Caki2 (cell line): ENCODE measurements at places on chromosomes 5 and 9.

GRCh38 chr5:144088206-144089064 is 82.0 kb downstream of the YIPF5 start:
- no peak for DNase-seq

DNA sequence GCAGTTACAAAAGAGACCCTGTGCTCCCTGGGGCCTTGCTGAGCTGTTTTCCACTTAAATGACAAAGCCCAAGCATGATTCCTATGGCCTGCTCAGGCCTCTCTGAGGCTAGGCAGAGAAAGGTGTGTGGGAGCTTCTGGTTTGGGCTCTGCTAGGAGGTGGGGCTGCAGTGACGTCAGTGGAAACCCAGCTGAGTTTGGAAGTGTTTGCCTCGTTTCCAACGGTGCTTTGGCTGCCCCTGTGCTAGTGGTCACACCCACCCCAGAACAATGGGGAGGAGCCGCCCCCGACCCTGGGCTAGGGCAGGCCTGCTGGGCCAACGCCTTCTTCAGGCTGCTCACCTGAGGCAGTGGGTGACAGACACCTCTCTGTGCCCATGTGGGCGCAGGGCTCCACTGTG is 10.4 kb downstream of the ANGPTL2 start:
- no peak for DNase-seq

- DNase-seq = no peak
Observed at GRCh38 chr9:80899208-80899607, 790.1 kb downstream of the TLE1 start.

DNA sequence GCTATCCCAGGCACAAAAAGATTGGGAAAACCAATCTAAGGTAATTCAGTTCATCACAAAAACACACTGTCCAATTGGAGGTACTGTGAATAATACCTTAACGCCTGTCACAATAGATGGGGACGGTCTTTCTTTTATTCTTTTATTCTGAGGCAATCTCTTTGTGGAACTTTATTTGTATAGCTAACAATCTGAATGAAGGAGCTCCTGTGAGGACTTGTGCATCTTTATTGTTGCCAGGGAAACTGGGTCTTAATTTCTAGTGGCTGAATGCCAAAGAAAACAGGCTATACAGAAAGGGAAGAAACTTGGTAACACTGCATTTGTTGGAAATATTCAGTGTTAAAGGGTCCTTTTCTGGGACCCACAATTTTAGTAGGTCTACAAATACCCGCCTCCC is 546.9 kb upstream of the C9orf72 start:
- DNase-seq = no peak

GRCh38 chr5:30891660-30892059 is 301.8 kb upstream of the CDH6 start:
- DNase-seq = no peak

GRCh38 chr9:82560457-82560904 is 502.5 kb downstream of the RASEF start:
- DNase-seq = no peak

GRCh38 chr5:157933005-157933404 is 74.1 kb upstream of the CLINT1 start:
- no peak for DNase-seq

- DNase-seq = no peak
Observed at GRCh38 chr5:168984135-168984675, 316.7 kb downstream of the SLIT3 start.

DNA sequence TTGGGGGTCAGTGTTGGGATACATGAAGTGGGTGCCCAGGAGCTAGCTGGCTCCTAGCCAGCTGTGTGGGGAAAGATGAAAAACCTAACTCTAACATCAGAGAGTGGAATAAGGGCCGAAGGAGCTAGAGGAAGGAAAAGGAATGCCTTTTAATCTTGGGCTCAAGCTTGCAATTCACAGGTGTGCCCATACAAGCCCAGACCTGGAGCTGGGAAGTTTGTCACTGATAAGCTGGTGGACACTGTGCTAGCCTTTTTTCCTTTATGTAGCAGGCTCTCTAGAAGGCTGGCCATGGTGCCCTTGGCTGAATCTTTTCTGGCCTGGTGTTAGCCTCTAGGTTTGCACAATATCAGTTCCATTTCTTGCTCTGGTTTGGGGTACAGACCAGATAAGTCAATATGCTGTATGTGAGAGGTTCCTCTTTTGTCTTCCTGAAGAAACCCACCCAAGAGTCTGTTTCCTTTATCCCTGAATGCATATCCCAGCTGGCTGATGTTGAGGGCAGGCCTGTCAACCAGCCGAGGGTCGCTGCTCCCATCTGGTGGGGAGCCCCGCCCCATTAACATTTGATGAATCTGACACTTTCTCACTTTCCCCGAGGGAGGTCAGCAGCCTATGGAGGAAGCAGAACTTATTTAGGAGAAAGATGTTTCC is 92.4 kb upstream of the CXCL14 start:
- DNase-seq = no peak

DNA sequence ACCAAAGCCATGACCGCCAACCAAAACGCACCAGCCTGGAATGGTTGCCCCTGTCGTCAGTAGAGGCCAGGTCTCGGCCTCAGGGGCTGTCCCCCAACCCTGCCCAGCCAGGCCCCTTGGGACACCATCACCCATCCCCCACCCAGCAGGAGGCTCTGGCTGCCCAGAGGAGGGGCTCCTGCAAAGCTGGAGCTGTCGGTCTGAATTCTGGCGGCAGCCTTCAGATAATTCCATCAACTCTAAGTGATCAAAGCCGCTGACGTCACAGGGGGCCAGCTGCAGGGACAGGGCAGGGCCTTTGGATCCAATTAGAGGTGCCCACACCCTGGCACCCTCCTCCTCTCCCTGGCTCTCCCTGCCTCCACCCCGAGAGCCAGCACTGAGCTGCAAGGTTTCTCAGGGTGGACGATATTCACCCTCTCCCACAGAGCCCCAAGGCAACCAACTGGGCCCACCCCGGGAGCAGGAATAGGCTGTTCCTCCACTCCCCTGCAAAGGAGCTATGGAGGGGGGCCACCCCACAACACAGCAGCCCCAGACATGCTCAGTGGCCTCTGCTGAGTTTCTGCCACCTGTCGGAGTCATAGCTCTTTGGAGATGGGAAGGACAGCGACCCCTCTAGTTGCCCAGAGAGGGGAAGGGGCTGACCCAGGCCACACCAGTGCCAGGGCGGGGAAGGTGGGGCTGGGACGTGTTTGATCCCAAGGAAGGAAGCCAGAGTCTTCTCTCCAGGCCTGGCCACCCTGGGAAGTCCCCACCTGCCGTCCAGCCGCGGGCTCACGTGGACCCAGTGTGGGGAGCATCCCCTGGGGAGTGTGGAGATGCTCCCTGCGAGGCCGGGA is 78.4 kb downstream of the NTNG2 start:
- no peak for DNase-seq

GRCh38 chr9:126607731-126608130 is 6.0 kb upstream of the LMX1B start:
- no peak for DNase-seq

DNA sequence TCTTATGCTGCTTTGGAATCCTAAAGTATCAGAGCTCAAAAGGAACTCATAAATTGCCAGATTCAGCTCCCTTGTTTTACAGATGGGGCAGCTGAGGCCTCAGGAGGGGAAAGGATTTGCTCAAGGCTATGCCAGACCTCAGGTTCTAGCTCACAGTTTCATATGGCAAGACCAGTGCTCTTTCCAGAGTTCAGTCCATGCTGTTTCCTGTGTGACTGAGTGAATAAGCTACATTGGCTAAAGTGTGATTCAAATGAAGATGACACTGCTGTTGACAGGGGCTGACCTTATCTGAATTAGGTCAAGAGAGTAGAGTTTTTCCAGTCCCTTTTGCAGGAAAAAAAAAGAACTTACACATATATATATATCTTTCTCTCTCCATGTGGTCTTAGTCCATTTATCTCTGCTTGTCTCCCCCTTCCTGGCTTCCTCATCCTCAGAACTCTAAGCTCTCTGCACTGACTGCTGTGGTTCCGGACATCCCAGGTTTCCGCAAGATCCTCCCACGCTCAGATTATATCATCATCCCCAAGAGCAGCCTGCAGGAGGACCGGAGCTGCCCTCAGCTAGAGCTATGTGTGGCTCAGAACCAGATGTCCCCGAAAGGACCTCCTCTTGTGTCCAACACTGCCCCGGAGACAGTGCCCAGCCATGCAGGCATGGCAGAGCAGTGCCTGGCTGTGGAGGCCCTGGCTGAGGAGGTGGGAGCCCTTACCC is 9.3 kb downstream of the HMGXB3 start:
- no peak for DNase-seq

- DNase-seq = no peak
Observed at GRCh38 chr5:10682801-10683525, 78.1 kb downstream of the DAP start.

- no peak for DNase-seq
Observed at GRCh38 chr5:178516504-178517235, 73.5 kb downstream of the COL23A1 start.

DNA sequence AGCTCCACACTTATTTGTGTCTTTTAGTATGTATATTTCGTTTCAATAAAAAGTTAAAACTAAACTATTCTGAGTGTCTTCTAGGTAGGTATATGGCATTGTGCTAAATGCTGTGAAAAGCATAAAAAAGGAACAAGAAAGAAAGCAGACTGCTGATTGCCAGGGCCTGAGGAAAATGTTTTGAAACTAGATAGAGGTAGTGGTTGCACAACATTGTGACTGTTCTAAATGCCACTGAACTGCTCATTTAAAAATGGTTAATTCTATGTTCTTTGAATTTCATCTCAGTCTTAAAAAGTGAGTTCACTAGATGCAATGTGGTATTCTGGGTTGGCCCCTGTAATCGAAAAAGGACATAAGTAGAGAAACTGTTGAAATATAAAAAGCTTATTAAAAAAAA is 2.6 kb upstream of the ALAD start:
- no peak for DNase-seq

- DNase-seq = no peak
Observed at GRCh38 chr5:136087961-136088871, 44.4 kb upstream of the SMAD5 start.

DNA sequence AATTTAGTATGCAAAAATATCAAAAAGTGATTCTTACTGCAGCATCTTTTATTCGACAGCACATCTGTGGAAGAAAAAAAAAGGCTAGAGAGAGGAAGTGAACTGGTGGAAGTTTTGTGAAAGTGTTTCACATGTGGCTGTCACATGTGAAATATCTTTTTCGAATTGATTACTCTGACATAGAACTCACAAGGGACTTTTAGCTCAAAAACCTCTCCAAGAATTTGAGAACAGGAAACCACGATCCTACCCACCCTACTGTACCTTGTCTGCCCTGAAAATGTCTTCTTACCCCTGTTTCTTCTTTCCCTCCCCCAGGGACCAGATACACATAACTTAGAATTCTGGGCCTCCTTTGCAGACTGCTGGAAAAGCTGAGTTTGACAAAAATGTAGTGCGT is 106.5 kb upstream of the PRRC1 start:
- DNase-seq = no peak

- no peak for DNase-seq
Observed at GRCh38 chr5:154788212-154788611, 33.0 kb downstream of the LARP1 start.

DNA sequence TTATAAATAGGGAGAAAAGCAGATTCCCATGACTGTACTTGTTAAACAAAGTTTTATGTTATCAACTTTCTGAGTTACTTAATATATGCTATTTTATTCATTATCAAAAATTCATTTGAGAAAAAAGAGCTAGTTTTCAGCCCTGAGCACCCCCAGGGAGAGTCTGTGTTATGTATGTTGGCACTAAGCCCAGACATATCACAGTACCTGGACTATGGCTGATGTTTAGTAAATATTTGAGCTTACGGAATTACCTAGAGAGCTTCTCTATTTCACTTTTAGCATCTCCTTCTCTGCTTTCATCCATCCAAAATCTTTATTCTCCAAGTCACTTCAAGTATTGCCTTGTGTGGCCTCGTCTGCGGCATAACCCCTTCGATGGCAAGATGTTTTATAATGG is 225.9 kb upstream of the PCSK5 start:
- no peak for DNase-seq

GRCh38 chr5:89972901-89973300 is 436.7 kb downstream of the CETN3 start:
- DNase-seq = no peak

DNA sequence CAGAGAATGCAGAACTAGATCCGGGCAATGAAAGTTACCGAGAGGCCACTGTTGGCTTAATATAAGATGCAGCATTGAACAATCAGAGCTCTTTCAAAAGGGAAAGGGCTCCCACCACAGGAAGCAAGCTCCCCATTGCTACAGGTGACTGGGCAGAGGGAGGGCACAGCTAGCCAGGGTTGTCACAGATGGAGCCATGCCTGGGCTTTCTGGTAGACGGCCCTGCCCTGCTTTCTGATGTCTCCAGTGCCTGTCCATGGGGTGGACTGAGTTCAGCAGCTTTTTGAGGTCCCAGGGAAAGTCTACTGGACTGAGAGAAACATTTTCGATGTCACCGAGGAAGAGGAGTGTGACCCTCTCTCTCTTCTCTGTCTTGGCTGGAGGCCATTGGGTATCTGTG is 14.1 kb downstream of the RGS3 start:
- no peak for DNase-seq

DNA sequence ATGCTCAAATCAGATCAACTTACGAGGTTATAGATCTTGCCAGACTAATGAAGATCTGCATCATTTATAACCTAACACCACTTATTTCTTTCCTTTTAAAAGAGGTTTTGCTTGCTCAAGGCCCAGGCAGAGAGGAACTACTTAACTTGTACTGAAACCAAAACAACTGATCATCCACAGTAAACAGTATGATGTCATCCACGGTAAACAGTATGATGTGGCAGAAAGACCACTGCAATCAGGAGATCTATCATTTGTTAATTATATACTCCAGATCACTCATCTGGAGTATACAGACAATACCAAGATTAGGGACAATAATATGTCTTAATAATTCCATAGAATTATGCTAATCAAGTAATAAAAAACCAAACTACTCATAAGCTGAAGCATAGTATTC is 116.8 kb downstream of the ADAMTS6 start:
- DNase-seq = no peak

- no peak for DNase-seq
Observed at GRCh38 chr9:124216474-124217176, 41.1 kb upstream of the NEK6 start.

DNA sequence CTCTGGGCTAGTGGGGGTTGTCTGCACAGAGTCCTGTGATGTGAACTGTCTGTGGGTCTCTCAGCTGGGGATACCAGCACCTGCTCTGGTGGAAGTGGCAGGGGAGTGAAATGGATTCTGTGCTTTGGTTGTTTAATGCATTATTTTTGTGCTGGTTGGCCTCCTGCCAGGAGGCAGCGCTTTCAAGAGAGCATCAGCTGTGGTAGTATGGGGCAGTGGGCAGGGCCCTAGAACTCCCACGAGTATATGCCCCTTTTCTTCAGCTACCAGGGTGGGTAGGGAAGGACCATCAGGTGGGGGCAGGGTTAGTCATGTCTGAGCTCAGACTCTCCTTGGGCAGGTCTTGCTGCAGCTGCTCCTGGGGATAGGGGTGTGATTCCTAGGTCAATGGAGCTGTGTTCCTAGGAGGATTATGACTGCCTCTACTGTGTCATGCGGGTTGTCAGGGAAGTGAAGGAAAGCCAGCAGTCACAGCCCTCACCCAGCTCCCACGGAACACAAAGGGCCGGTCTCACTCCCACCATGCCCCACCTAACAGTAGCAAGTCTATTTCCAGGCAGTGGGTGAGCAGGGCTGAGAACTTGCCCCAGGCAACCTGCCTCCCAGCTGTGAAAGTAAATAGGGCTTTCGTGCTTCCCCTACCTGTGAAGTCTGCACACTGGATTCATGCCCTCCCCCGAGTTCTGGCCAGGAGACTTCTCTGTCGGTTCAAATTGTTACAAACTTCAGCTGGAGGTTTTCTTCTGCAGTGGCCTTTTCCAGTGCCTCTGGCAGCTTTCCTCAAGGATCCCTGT is 25.7 kb upstream of the FAM81B start:
- DNase-seq = no peak
